ENCODE measurements at places on chromosomes 4 and X.

- no peak for DNase-seq
Measured at GRCh38 chrX:133417364-133417763, 2.1 kb upstream of the GPC4 start.

GRCh38 chr4:78038704-78039103, 18.4 kb upstream of the FRAS1 start:
- no peak for DNase-seq

DNA sequence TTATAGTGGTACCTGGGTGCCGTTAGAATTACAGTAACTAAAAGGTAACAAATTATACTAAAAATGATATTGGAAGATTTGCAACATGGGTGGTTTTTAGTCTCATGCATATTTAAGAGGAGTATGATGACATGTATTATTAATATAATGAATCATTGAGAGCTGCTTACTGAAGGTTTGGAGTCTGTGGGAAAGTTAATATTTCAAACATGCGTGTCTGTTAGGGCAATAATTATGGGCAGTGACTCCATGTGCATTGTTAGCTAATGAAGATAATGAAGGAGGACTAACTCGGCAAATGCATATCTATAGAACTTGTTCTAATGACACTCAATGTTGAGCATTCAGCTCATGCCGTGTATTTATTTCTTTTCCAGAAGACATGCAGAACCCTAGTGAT, 47.1 kb downstream of the MTHFD2L start:
- DNase-seq, result no peak

GRCh38 chr4:143035661-143036060, 149.1 kb upstream of the USP38 start:
- DNase-seq, result no peak

DNA sequence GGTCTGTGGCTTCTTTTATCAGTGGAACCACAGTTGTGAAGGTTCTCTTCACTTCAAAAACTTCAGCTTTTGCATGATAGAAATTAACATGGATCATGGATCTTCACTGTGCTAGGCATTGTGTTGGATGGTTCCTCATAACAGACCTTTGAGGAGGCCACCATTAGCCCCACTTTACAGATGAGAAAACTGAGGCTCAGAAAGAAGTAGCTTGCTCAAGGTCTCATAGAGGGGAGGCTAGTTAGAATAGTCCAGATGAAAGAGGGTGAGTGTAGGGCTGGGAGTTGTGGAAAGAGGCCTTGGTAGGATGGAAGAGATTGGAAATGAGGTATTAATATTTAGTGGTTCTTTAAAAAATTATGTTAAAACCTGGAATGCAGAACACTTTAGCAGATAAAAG, 2.6 kb downstream of the TSR2 start:
- DNase-seq, result no peak

- no peak for DNase-seq
Measured at GRCh38 chr4:20440170-20440569, 188.5 kb downstream of the SLIT2 start.

DNA sequence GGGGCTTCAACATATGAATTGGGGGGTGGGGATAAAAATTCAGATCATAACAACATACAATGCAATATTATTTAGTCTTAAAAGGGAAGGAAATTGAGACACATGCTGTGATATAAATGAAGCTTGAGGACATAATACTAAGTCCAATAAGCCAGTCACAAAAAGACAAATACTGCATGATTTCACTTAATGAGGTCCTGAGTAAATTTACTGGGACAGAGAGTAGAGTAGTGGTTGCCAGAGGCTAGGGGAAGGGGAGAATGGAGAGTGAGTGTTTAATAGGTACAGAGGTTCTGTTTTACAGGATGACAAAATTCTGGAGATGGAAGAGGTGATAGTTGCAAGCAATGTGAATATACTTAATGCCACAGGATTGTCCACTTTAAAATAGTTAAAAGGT, 89.2 kb upstream of the RAPGEF2 start:
- no peak for DNase-seq

DNA sequence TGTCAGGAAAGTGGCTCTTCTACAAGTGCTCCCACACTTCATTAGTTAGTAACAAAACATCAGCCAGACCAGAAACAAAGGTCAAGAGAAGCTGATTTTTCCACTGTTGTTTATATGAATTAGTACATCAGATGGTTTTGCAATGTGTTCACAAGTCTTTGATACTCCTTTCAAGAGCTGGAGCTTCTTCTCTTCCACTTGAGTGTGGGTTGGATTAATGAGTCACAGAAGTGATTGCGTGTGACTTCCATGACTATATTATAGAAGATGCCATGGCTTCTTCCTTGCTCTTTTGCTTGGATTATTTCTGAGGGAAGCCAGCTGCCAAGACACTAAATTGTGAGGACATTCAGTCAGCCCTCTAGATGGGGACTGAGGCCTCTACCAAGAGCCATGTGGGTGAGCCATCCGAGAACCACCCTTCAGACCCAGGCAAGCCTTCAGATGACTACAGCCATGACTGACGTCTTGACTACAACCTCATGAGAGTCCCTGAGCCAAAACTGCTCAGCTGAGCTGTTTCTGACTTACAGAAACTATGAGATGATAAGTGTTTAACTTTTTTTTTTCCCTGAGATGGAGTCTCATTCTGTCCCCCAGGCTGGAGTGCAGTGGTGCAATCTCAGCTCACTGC, 18.1 kb downstream of the SOWAHB start:
- no peak for DNase-seq

- DNase-seq, result no peak
Measured at GRCh38 chr4:73870260-73870659, 1.1 kb downstream of the CXCL1 start.

DNA sequence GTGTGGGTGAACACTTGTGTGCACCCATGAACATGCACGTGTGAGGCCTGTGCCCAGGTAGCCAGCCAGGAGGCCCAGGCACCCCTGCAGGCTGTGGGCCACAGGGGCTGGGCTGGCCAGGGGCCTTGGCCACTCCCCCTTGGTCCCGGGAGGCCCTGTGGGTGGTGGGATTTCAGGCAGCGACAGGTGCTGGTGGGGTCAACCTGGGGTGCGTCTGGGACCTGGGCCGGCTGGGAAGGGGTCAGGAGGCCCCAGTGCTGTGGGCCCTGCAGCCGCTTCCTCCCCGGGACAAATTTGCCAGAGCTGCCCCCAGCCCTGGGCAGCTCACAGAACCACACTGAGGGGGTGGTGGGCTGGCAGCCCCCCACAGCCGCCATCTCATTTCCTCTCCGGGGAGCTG, 7.9 kb downstream of the FGFRL1 start:
- DNase-seq, result no peak

DNA sequence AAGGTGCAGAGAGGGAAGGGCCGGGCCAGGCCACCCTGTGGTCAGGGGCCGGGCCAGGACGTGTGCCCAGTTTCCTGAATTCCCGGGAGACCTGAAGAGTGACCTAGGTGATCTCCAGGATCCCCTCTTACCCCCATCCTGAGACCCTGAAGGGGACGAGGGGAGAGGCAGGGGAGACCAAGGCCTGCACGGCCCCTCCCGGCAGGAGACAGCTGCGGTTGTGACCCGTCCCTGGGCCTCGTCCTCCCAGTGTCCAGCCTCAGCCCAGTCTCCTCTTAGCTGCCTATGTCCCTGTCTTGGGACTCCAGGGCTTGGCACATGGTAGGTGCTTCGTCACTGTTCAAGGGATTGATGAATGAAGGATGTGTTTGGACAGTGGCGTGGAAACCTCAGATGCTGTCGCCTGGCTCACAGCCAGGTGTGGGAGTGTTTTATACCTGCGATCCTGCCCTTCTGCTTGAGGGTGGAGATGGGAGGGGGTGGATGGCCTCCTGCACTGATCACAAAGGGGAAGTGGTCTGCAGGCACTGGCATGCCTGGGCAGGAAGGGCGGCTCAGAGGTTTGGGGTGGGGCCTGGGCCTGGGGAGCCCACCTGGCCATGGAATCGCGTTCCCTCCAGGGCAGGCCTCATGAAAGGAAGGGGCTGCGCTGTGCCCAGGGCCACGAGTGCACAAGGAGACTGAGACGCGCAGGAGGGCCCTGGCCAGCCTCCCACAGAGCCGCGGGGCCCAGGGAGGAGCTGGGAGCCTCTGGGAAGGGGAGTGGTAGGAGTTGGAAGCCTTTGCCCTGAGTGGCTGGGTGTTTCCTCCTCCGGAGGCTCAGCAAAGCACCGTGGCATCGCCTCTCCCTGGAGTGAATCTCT, 6.9 kb downstream of the SH3TC1 start:
- no peak for DNase-seq

GRCh38 chr4:75717408-75717807, 7.0 kb upstream of the USO1 start:
- no peak for DNase-seq

DNA sequence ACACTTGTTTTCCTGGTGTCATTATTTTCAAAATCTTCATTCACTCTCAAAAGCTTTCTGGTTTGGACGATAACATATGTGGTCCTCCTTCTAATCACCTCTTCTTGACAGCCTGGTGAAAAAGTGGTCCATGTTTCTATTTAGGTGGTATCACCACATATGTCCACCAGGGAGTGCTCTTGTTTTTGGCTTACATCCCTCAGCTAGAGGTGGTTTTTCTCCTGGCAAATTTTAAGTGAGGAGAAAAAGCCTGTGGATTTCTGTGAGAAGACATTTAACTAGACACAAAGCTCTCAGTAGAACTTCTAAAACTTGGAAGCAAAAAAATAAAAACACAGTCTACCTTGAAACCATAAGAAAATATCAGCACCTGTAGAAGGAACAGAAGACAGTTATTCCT, 58.0 kb upstream of the FRMPD4 start:
- peak; percentile 66 for DNase-seq

DNA sequence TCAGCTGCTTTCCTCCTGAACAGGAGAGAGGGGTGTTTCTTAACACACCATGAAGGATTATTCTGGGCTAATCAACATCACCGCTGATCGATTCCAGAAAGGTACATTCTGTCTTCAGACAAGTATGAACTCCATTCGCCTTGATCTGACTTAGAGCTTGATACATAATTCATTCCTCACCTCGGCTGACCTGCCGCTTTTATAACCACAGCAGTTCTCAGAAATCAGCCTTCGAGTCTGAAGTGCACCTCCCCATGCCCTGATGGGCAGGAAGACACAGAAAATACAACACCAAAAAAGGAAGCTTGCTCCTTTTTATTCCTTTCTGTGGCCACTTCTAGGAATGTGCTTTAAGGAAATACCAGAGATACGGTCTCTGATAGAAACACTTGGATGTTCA, 85.7 kb downstream of the JAKMIP1 start:
- no peak for DNase-seq

DNA sequence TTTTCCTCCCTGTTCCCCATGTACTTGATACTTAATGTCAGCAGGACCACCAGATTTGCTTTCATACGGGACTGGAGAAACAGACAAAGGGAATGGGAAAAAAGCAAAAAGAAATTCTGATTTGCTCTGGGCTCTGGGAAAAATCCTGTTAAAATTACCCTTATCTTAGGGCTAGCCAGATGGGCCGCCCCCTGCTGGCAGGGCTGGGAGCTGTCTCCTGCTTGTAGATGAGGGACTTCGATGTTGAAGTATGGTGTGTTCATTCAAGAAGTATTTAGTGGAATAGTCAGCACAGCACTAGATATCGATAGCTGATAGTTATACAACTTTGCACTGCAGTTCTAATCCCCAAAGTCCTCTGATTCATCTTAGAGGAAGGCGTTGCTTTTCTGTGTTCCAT, 45.8 kb downstream of the BCORL1 start:
- DNase-seq, result peak; percentile 6

- peak; percentile 4 for DNase-seq
Measured at GRCh38 chrX:105723966-105724735, 98.2 kb upstream of the NRK start.

GRCh38 chrX:57135287-57135686, 1.9 kb downstream of the SPIN2A start:
- DNase-seq, result no peak

- DNase-seq, result peak; percentile 82
Measured at GRCh38 chr4:1871471-1872021, 353 bp downstream of the NSD2 start.

DNA sequence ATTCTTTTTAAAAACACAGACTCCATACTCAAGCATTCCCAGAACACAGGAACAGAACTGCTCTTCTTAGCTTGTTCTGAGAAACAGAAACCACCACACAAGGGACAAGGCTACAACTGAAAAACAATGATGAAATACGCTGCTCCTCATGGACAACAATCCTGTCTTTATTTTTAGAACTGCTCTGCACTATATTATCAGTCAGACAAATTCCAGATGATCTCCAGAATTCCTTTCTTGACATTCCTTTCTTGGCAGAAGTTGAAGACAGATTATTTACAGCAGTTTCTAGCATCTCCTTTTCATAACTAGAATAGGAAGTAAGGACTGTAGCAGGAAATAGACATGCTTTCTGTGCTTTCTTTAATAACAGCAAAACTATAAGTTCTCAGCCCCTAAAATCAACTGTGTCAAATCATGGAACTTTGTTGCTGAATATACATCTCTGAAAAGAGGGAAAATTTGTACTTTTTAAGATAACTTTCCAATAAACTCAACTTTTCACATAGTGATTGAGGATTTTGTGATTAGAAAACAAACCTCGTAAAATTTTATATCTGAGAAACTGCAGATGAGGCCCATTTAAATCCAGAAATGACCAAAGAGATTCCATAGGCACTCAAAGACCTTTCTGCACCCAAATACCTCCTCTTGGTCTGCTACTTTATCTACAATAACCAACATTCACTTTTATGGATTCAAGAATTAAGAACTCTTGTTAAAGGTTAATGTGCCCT, 35.9 kb downstream of the ANTXR2 start:
- DNase-seq, result peak; percentile 56

GRCh38 chr4:98501383-98501782, 157.0 kb downstream of the TSPAN5 start:
- no peak for DNase-seq

DNA sequence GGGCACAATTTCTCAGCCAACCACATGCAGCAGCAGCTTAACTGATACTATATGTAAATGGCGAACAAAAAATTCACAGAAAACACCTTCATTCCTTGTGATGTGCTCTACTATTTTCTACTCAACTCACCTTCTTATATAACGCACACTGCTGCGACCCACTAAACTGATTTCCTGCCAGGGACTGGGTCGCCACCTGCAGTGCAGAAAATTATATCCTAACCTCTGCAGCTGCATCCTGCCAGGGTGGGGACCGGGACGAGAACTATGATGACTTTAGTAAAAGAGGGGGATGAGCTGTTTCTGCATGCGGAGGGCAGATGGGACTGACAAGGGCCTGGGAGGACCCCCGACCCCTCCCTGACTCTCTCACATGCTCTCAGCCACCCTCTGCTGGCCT, 27.4 kb downstream of the ABLIM2 start:
- DNase-seq, result no peak

DNA sequence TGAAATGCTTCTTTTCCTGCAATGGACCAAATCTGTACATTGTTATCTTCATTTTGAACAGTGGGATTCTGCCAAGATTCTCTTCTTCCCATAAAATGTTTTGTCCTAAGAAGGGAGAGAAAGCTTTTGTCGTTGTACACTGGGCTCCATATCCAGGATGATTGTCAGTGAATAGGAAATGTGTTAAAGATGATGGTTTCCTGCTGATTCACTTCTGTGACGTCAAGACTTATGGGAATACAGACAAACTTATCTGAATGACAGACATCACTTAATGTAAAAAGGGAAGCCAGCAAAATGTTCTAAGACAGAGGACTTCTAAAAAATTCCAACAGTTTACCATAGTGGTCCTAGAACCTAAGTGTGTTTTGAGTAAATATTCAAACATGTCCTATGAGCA, 53.7 kb upstream of the HPF1 start:
- DNase-seq, result no peak

- no peak for DNase-seq
Measured at GRCh38 chrX:82765811-82766210, 742.3 kb upstream of the POU3F4 start.

Measured in eye (tissue), 1 donor.